Stomach (tissue), 19 donors: ENCODE measurements at places on chromosomes 3 and 15. TPM values are rescaled to one million over a fixed set of nuclear protein-coding genes. Genes with fewer than 3 reads are reported as not detected.

The SERINC4 gene
- not detected for total RNA-seq

The AAGAB gene
- 33.5 TPM for total RNA-seq

The PPP1R2 gene
- 62.0 TPM for total RNA-seq

The SRGAP3 gene
- total RNA-seq = 7.5 TPM

The TRPM1 gene
- not detected for total RNA-seq

The RHCG gene
- 15.2 TPM for total RNA-seq

The RPL22L1 gene
- 30.8 TPM for total RNA-seq

The NUDT16 gene
- total RNA-seq = 34.1 TPM

The TAGLN3 gene
- not detected for total RNA-seq

The MFN1 gene
- total RNA-seq = 15.8 TPM

The ZBBX gene
- total RNA-seq = not detected

The LRRC15 gene
- total RNA-seq = 0.37 TPM

The WDR76 gene
- total RNA-seq = 4.0 TPM

The SLC12A1 gene
- not detected for total RNA-seq

The KCNH8 gene
- 0.89 TPM for total RNA-seq

The SMARCC1 gene
- 64.3 TPM for total RNA-seq

The ABCF3 gene
- 21.6 TPM for total RNA-seq

The SEC22A gene
- total RNA-seq = 1.6 TPM

The C3orf20 gene
- total RNA-seq = not detected

The ILDR1 gene
- 21.4 TPM for total RNA-seq

The TMC3 gene
- not detected for total RNA-seq

The GOLGA6L4 gene
- 4.4 TPM for total RNA-seq

The CCDC80 gene
- total RNA-seq = 11.2 TPM

The LRCH3 gene
- total RNA-seq = 47.3 TPM

The MORC1 gene
- total RNA-seq = not detected

The CATSPER2 gene
- total RNA-seq = 3.5 TPM

The NR1I2 gene
- total RNA-seq = not detected
